ENCODE measurements at places on chromosomes 6 and 20.

- H3K27me3 ChIP-seq = no peaks in the 10 kb centered on the region
- H3K4me1 ChIP-seq = no peaks in the 10 kb centered on the region
- no peaks in the 10 kb centered on the region for H3K36me3 ChIP-seq
Measured at GRCh38 chr6:11397622-11398450, 139.7 kb upstream of the TMEM170B start.

- no peaks in the 10 kb centered on the region for H3K27me3 ChIP-seq
- DNase-seq = no peak
- no peak overlapping the region for H3K27ac ChIP-seq
- H3K4me1 ChIP-seq = no peaks in the 10 kb centered on the region
- H3K36me3 ChIP-seq = peaks cover 52% of the 10 kb centered on the region
Measured at GRCh38 chr20:48945840-48946514, 24.5 kb downstream of the ARFGEF2 start.

DNA sequence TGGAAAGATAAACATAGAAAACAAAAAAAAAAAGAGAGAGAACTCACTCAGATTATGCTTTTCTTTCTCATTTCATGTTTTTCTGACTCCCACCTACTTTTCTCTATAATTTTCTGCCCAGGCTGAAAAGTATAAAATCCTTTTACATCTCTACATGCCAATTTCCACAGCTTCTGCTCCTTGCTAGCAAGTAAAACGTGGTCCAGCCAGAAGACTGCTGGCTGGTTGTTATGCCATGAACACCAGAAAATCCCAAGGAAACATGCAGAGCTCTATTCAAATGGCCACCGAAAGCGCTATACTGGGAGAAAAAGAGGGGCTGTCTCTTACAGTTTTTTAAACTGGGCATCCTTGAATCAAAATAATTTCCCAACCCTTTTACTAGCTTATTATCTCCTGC lies 512.8 kb upstream of the ID4 start:
- no peak overlapping the region for H3K4me3 ChIP-seq
- no peaks in the 10 kb centered on the region for H3K27me3 ChIP-seq
- no peaks in the 10 kb centered on the region for H3K4me1 ChIP-seq
- DNase-seq = no peak

DNA sequence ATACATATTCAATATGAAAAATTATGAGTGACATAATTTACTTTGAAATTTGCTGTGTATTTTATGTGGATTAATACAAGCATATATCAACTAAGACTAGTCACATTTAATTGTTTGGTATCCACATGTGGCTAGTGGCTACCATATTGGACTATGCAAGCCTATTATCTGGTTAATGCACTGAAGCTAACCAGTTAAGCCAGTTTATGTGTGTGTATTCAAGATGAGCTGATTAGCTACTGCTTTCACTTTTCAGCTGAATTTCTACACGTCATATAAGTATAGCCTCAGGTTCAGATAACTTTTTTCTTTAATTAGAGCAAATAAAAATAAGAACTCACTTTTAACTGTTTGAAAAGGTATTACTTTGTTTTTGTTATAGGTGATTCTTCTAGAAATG lies 903.7 kb downstream of the TFAP2A start:
- DNase-seq = no peak
- no peak overlapping the region for H3K4me3 ChIP-seq
- no peak overlapping the region for H3K27ac ChIP-seq
- H3K36me3 ChIP-seq = no peaks in the 10 kb centered on the region

DNA sequence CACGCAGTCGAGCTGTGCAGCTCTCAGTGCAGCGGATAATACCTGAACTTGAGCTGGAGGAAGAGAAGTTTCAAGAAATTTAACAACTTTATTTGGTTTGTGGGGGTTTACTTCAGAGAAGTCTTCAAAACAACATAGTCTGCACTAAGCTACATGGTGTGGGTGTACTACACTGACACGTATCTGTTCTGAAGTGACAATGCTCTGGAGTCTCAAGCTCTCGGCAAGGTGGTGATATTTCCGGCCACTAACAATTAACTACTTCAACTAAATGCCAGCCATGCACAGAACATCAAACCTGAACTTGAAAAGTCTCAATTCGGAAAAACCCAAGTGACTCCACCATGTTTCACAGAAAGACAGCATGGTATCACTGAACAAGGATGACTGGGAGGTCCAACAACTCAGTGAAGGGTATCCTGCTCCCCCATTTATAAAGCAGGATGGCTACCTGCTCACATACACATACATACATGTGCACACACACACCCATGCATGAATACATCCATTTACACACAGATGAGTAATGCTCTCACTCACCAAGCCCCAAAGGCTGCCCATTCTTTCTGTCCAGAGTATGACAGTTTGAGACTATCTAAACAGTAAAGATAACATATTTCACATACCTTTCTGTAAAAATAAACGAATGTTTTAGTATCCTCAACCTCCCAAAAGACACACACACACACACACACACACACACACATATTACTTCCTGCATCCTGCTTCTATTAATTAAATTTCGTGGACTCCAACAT lies 15.4 kb upstream of the ANKRD60 start:
- no peak overlapping the region for H3K27ac ChIP-seq
- H3K4me1 ChIP-seq = no peaks in the 10 kb centered on the region
- no peak for DNase-seq
- no peaks in the 10 kb centered on the region for H3K27me3 ChIP-seq

- no peaks in the 10 kb centered on the region for H3K36me3 ChIP-seq
- peaks cover 6% of the 10 kb centered on the region for H3K4me1 ChIP-seq
- no peak overlapping the region for H3K27ac ChIP-seq
- no peak for DNase-seq
- no peaks in the 10 kb centered on the region for H3K27me3 ChIP-seq
Measured at GRCh38 chr6:5276581-5276980, 15.3 kb downstream of the FARS2 start.

GRCh38 chr6:158708239-158708638 lies 58.4 kb downstream of the SYTL3 start:
- peaks cover 8% of the 10 kb centered on the region for H3K36me3 ChIP-seq
- DNase-seq = no peak
- no peak overlapping the region for H3K4me3 ChIP-seq
- no peaks in the 10 kb centered on the region for H3K27me3 ChIP-seq

DNA sequence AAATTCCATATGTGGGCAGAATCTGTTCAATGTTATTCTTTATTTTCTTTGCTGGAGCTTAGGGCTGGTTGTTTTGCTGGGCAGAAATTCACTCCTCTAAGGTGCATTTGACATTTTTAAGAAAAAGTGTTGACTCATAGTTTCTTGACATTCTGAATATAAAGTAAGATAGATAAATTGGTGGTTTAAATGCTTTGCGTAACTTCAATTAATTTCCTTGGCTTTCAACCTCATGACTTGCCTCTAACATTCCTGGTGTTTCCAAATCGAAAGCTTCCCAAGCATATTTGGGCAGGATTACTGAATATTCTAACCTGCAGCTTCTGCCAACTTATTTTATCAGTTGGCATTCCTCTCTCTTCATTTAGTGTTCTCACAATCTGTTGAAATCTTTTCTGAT lies 718.7 kb upstream of the ADGRB3 start:
- H3K4me3 ChIP-seq = no peak overlapping the region
- no peaks in the 10 kb centered on the region for H3K4me1 ChIP-seq
- no peaks in the 10 kb centered on the region for H3K36me3 ChIP-seq
- H3K27ac ChIP-seq = no peak overlapping the region

Data from effector memory CD4-positive, alpha-beta T cell (primary cell).